ENCODE measurements at places on chromosomes 2 and 18. TPM values are rescaled to one million over a fixed set of nuclear protein-coding genes. Genes with fewer than 3 reads are reported as not detected.

DNA sequence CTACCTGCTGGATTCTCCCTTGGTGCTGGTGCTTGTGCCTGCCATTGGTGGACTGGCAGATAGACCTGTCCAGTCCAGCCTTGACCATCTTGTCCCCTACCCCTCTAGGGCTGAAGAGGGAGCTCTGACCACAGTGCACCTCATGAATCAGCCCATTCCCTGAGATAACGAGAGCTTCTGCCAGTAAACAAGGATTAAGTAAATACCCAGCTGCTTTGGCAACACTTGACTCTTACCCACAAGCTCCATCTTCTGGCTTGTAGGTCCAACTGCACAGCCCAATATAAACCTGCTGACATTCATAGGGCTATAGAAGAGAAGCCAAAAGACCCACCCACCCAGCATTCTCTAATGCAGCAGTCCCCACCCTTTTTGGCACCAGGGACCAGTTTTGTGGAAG, 186.4 kb downstream of the PIK3C3 start:
- no peak for DNase-seq

DNA sequence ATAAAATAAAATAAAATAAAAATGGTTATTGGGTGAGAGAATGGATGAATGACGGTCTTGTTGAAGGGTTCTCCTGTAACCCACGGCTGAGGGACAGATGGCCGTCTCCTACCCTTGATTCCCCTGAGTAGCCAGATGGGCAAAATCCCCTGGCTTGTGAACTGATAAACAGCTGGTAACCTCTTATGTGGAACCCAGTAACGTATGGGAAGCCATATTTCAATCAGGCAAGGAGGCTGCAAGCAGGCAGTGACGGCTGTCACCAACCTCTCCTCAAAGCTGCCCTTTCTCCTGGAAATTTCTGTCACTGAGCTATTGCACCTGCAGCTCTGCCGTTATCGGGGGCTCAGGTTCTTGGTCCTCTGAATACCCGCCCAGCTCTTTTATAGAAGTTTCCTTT, 165.3 kb upstream of the SMAD2 start:
- no peak for DNase-seq

DNA sequence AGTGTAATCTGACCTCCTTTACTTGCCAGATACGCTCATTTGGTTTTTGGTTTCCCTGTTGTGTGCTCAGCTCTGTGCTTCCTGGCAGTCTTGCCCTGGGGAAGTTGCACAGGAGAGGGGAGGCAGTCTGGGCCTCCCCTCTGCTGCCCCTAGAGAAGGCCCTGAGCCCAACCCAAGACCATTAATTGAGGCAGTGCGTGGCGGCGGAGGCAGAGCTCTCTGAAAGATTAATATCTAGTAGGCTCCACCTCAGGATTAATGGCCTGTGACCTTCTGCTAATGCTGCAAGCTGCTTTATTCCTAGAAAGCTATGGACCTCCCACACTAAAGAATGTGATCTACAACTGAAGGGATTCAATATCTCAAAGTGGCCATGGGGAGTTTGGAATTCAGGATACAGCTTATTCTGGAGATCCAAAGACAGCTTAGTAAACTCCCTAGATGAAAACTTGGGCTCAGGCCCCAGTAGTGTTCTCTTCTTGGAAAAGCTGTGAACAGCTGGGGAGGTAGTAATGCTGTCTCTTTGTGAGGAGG, 41.4 kb upstream of the MAPRE2 start:
- no peak for DNase-seq

DNA sequence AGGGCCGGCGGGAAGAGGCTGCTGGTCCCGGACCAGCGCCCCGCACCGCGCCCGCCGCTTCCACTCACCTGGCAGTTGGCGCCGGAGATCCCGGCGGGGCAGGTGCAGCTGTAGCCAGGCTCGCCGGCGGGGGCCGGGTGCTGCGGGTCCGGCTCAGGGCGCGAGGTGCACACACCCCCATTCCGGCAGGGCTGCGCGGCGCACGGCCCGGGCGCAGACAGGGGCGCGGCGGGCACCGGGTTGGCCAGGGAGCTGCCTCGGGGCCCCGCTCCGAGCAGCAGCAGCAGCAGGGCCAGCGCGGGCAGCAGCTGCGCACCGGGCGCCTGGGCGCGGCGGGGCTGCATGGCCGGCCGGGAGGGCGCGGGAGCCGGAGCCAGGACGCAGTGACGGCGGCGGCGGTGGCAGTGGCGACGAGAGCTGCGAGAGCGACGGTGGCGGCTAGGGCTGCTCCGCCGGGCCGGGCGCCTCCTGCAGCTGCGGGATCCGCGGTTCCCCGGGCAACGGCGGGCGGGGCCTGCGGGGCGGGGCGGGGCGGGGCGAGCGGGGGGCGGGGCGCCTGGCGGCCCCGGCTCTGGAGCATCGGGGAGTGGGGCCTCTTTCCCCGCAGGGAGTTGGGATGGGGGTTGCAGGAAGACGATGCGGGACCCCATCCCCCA, at the start of gene DNER:
DNER (minus strand) TSS at position 476 of the 656 bp plus-strand sequence; CDS start at position 344, 132 bp downstream.
- DNase-seq = peak; percentile 52

GRCh38 chr18:68555879-68556301, 159.0 kb downstream of the TMX3 start:
- DNase-seq = no peak

DNA sequence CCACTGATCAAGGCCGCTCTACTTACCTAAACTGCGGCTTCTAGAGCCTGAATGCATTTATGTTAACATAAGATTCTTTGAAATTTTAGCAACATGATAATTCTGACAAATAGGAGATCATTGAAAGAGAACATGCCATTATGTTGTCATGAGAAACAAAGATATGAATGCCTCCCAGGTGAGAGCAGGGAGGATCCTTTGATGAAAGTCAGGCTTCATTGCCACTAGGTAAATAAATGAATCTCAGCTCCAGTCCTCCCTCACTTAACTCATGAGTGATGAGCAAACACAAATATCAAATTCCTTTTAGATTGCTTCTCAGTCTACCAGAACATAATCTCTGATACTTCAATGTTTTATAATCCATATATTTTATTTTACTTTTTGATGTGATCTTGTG, 463.2 kb upstream of the CDH7 start:
- DNase-seq = no peak

- no peak for DNase-seq
These were observed 178.9 kb downstream of the TMEM182 start for GRCh38 chr2:102940684-102941083.

DNA sequence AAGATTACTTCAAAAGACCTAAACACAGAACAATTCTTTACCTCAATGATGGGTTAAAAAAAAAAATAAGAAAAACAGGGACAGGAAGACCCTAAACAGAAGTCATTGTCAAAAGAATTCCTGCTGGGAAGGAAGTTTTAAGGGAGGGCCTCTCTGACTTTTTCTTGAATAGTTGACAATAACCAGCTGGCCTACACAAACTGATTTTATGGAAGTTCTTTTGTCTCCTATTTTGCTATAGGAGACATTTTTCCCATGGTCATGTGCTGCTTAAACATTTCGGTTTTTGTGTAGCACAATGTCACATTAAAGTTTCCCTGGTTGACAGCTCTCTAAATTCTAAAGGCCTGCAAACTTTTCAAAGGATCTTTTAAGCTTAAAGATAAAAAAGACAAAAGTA, 55.3 kb downstream of the RFTN2 start:
- no peak for DNase-seq

- no peak for DNase-seq
These were observed 70.6 kb downstream of the DAW1 start for GRCh38 chr2:227942021-227942420.

DNA sequence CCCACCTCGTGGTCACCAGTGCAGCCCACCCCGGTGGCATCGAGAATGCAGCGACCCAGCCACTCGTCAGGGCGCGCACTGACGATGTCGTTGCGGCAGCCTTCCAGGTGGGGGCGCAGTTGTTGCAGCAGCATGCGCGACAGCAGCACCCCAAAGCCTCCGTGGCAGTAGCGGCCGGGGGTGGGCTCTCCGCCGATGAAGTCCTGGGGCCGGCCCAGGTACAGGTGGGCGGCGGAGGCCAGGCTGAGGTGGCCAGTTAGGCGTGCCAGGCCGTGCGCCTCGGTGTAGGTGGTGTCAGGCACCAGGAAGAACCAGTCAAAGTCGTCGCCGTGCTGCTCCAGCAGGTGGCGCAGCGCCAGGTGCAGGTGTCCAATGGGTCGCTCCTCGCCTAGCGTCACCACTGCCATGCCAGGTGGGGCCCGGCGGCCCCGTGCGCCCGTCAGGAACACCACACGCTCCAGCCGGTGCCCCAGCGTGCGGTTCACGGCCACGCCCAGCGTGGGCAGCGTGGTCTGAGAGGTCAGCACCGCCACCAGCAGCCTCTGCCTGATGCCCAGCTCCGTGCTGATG, 1.9 kb downstream of the CHPF start:
- DNase-seq = peak; percentile 88

DNA sequence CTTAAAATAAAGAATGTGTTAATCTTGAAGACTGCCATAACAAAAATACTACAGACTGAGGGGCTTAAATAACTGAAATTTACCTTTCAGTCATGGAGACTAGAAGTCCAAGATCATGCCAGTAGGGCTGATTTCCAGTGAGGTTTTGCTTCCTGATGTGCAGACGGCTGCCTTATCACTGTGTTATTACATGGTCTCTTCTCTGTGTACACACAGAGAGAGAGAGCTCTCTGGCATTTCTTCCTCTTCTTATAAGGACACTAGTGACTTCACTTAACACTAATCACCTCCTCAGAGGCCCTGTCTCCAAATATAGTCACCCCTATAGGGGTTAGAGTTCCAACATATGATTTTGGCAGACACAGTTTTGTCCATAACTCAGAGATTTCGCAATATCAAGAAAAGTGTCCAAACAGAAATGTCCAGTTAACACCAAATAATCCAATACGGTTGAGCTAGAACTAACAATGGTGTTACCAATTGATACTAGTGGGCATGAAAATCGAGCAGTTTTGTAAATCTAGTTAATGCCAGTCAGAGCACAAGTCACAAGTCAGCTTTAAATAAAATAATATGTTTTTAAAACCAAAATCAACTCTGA, 399.8 kb downstream of the ADCYAP1 start:
- no peak for DNase-seq

Gene TTC21B
- 25.6 TPM for total RNA-seq

DNA sequence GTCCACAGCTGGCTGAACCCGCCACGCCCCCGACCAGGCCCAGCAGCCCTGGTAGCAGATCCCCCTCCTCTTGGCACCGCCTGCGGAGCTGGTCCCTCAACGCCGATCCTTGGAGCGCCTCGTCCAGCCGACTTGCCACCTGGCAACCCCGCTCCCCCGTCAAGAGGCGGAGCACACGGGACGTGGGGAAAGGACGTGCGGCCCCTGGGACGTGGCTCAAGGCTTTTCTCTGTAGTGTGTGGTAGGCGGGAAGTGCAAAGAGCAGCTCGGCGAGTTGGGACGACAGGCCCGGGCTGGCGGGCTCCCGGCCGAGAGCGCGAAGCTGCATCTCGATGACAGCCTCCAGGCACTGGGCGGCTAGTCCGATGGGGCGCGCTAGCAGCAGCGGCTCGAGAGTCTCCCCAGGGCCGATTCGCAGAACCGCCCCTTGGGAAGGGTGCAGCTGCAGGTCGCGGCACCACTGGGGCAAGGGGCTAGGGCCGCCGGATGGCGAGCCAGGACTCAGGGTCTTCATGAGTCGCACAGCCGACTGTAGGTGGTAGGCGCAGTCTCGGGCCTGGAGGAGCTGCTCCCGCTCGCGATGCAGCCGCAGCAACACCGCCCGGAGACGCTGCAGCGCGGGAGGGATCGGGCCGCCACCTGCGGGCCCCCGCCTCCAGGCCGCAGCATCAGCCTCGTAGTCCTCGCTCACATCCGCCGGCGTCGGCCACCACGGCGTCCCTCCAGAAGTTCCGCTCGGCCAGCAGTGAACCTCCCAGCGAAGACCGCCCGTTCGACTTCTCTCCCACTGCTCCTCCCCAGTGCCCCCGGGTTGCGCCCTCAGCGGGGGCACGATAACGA, 617 bp downstream of the CCDC142 start:
- DNase-seq = peak; percentile 23

DNA sequence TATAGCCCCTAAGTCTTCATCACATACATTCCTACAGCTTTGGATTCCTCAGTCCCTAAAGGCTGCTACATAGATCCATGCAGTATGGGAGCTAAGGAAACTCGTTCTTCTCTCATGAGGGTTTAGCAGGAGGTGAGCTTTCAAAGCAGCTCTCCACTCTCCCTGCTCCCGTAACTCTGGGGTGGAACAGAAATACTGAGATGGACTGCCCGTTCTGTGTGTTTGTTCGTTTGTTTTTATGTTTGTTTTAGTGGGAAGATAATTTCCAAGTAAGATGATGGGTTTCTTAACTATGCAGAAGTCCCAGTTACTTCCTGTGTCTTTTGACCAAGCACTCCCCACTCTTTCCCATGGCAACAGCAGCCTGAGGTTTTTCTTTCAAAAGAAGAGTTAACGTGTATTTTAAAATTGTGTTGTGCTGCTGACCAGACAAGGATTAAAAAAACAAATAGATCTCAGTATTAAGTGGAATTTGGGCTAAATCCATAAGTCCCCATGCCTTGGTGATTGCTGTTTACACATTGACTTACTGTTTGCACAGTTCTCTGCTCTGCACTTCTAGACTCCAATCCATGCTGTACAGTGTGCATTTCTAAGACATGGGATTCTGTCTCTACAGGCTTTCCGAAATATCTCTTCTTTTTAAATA, 156.4 kb upstream of the SH3BP4 start:
- no peak for DNase-seq

- no peak for DNase-seq
These were observed 4.1 kb upstream of the CRACDL start for GRCh38 chr2:98940102-98940501.

- DNase-seq = no peak
These were observed 8.8 kb upstream of the GULP1 start for GRCh38 chr2:188282907-188283306.

Gene INHA
- total RNA-seq = not detected

Gene REG3A
- total RNA-seq = not detected

Gene CDCA7
- 2.9 TPM for total RNA-seq

GRCh38 chr2:180709392-180710145, 270.8 kb upstream of the UBE2E3 start:
- DNase-seq = no peak

GRCh38 chr2:830419-831224, 120.0 kb upstream of the SNTG2 start:
- DNase-seq = no peak

Gene ATIC
- total RNA-seq = 87.1 TPM

Gene UGT1A6
- not detected for total RNA-seq
